Lower lobe of right lung (tissue), 2 donors: ENCODE measurements at places on chromosomes 1 and 21. TPM values are rescaled to one million over a fixed set of nuclear protein-coding genes. Genes with fewer than 3 reads are reported as not detected.

Gene A3GALT2
- not detected for total RNA-seq

- DNase-seq, result no peak
Observed at GRCh38 chr1:36951761-36952160, 82.6 kb downstream of the GRIK3 start.

DNA sequence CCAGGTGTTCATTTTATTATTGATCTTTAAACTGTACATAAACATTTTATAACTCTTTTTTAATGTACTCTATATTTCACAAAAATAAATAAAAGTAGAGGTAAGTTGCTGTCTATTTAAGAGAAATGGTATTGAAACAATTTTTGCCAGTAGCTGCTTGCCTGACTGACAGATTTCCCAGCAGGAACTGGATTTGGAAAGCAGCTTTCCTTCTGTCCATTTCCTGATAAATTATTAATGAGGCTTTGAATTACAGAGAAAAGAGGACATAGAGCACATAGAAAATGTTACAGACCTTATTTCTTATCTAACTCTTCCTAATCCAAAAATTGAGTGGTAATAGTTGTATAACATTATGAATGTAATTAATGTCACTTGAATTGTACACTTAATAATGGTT, 79.7 kb upstream of the BCL10 start:
- DNase-seq, result no peak

GRCh38 chr1:214688891-214689290, 85.9 kb downstream of the CENPF start:
- DNase-seq, result no peak

DNA sequence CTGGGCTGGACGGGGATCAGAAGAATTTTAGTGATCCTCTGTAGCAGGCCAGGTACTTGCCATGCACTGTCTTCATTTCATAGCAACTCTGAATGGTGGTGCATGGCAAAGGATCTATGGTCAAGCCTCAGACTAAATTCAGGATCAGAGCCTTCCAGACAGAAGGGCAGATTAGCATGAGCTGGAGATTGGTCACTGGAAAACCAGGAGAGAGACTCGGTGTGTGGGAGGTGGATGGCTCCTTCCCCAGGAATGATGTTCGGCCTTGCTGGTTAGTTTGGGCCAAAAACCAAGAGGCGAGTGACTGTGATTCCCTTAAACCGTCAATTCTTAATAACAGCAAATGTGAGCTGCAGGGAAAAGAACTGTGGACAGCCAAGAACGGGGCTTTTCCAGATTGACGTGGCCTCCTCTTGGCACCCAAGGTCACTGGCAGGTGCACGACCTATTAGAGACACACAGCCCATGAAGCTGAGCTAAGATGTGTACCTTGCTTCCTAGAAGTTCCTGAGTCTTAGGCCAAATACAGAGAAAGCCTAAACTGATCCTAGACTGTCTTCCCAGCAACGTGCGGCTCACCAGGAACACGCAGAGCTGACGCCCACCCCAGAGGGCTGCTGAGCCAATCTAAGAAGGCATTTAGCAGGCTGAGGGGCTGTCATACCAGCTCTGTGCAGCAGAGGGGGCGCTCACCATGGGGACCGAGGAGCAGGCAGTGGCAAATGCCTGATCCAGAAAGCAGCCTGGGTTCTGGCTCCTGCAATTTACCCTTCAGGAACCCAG, 18.5 kb downstream of the ALDH4A1 start:
- DNase-seq, result peak; percentile 77

DNA sequence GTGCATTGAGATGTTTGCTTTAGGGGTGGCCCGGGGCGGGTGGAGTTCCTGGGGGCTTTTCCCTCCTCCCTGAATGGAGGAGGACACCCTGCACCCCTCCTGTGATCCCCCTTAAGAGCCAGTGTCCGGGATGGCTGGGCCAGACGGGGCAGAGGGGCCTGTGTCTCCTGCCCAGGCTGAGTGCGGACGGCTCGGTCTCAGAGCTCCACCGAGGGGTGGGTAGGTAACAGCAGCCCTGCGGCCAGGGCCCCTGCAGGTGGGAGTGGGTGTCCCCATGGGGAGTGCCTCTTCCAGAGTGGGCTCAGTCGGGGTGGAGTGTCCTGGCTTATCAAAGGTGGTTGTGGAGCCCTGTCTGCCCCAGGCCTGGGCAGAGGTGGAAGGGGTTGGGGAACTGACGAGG, 23.1 kb downstream of the TP73 start:
- no peak for DNase-seq

DNA sequence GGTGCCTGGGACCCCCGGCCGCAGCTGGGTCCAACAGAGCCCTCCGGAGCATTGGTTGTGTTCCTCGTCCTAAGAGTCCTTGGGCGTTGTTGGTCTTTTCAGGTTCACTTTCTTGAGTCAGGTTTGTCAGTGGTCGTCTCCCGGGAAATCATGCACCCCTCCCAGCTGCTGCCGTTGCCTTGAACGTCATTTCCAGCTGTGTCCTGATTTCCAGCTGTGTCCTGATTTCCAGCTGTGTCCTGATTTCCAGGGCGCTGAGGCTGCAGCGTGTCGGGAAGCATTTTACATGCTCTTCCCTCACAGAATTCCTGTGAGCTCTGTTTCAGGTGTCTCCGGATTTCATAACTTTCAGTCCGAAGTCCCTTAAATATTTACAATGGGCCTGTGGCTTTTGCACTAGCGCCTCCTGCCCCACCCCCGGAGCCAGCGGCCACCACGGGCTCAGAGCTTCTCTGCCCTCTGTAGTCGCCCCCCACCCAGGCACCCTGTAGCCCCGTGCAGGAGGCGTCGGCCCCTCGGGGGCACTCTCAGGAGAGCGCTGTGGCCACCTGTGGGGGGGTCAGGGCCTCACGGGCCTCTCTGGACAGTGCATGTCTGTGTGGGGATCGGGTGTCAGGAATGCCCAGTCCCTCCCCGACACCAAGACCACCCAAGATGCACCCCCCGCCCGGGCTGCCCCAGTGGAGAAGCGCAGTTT, 66.7 kb downstream of the COL18A1 start:
- DNase-seq, result no peak

DNA sequence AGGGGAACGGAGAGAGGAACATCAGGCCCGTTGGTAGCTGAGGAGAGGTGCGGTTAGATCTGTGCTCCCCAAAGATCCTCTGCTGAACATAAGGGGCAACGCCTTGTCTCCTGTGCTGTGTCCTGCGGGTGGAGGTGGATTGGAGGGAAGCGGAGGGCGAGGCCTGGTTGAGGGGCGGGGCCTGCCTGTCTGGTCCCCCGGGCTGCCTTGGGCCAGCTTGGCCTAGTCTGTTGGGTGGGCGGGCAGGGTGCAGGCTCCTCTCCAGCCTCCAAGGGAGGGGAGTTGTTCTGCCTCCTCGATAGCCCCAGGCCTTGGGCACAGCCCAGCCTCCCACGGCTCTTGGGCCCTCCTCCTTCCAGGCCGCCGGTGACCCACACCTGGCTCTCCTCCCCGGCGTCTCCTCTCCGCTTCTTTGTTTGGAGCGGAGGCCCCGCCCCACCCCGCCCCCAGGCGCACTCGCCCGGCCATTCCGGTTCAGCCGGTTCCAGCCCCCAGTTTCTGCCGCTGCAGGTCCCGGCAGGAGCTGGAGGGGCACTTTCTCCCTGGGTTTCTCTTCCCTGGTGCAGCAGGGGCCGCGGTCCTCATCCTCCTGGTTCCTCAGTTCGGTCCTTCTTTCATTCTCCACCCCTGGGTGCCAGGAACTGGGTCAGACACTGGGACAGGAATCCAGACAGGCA, 19.4 kb downstream of the PTPRF start:
- DNase-seq, result peak; percentile 90
